Activated CD4-positive, CD25-positive, alpha-beta regulatory T cell treated with anti-CD3 and anti-CD28 coated beads, Interleukin-2, amount 50 U/mL, for 72 hours (primary cell): ENCODE measurements at places on chromosomes 4 and X.

- DNase-seq: no peak
Measured at GRCh38 chrX:104118765-104119164, 6.4 kb downstream of the ZCCHC18 start.

DNA sequence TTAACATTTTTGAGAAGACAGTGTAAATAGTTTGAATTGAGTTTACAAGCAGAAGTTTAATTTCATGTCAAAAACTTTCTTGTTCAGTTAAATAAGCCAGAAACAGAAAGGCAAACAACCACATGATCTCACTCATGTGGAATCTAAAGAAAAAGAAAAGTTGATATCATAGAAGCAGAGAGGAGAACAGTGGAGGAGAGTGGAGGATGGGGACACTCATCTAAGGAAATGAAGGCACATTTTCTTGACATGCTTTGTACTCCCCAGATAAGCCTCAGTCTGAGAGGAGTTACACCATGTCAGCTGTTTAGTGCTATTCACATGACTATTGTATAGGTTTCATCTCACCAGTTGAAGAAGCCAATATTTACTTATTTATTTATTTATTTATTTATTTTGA lies 13.5 kb downstream of the SNCA start:
- DNase-seq: no peak

DNA sequence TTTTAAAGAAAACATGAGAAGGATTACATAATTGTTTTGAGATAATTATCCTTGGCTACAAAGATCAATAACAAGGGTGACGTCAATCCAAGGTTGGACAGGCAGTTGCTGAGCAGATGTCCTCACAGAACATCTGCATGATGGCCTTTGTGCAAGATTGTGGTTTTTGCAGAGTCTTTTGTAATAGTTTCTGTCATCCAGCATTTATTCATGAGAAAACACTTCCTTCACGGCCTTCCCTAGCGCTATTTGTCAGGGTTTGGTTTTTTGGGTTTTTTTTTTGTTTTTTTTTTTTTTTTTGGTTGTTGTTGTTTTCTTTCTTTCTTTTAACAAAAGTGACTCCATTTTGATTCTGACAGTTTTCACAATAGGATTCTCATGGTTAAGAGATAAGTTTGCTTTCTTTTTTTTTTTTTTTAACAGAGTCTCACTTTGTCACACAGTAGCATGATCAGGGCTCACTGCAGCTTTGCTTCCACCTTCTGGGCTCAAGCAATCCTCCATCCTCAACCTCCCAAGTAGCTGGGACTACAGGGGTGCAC lies 31.5 kb upstream of the ELF2 start:
- DNase-seq: no peak

GRCh38 chr4:148203056-148203898 lies 238.9 kb downstream of the NR3C2 start:
- no peak for DNase-seq

DNA sequence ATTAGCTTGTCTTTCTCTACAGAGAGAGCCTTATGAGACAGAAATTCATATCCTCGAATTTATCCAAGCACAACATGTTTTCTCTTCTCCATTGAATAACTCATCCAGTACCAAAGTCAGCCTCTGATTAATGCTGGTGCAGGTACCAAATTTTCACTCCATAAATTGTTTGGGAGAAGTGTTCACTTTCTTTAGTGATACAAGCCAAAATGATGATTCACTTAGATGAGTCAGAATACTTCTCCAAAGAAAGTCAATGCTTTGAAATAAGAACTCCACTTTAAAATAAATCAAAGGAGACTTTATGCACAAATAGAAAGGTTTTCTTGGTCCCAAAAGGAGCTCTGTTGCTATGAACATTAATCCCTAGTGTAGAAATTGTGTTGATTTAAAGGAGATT lies 60.2 kb downstream of the MAOB start:
- DNase-seq: no peak

DNA sequence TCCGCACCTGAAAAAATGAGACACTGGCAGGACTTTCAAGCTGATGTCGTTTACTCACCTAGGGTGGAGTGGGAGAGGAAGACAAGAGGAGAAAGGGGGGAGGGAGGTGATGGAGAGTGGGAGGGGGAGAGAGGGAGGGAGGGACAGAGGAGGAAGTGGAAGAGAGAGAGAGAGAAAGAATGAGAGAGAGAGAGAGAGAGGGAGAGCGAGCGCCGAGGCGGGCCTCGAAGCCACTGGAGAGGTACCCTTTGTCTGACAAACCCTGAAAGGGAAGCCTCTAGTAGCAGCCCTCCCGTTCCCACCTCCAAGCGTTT lies 296 bp upstream of the ADGRL3 start:
- no peak for DNase-seq

- no peak for DNase-seq
Measured at GRCh38 chr4:24668956-24669355, 84.6 kb upstream of the DHX15 start.

- no peak for DNase-seq
Measured at GRCh38 chr4:123198706-123199105, 197.9 kb upstream of the SPRY1 start.
